Fibroblast of lung (primary cell): ENCODE measurements at places on chromosomes 5 and 9. TPM values are rescaled to one million over a fixed set of nuclear protein-coding genes. Genes with fewer than 3 reads are reported as not detected.

The HEMGN gene
- not detected in 2 replicates for total RNA-seq

GRCh38 chr5:122849771-122850170 lies 4.4 kb downstream of the SNX24 start:
- peaks cover 2% of the 10 kb centered on the region for H3K4me1 ChIP-seq
- H3K27me3 ChIP-seq, result no peaks in the 10 kb centered on the region
- no peak overlapping the region for H3K27ac ChIP-seq
- no peak overlapping the region for H3K4me3 ChIP-seq

- no peak overlapping the region for H3K27ac ChIP-seq
- H3K36me3 ChIP-seq, result no peaks in the 10 kb centered on the region
- no peaks in the 10 kb centered on the region for H3K27me3 ChIP-seq
- no peak overlapping the region for H3K4me3 ChIP-seq
- peaks cover 4% of the 10 kb centered on the region for H3K4me1 ChIP-seq
Observed at GRCh38 chr5:173778152-173778782, 109.9 kb upstream of the CPEB4 start.

The HSPB3 gene
- 0.77 and 21.1 TPM in 2 replicates for total RNA-seq
